Mesenchymal stem cell (in vitro differentiated cells and primary cell): ENCODE measurements at places on chromosomes 1 and 21.

- H3K27me3 ChIP-seq: no peaks in the 10 kb centered on the region
- H3K4me3 ChIP-seq: no peak overlapping the region
- H3K27ac ChIP-seq: no peak overlapping the region
- peaks cover 12% of the 10 kb centered on the region for H3K4me1 ChIP-seq
- peaks cover 30% of the 10 kb centered on the region for H3K36me3 ChIP-seq
- no peak for DNase-seq
Observed at GRCh38 chr1:203662360-203662759, 35.7 kb downstream of the ATP2B4 start.

DNA sequence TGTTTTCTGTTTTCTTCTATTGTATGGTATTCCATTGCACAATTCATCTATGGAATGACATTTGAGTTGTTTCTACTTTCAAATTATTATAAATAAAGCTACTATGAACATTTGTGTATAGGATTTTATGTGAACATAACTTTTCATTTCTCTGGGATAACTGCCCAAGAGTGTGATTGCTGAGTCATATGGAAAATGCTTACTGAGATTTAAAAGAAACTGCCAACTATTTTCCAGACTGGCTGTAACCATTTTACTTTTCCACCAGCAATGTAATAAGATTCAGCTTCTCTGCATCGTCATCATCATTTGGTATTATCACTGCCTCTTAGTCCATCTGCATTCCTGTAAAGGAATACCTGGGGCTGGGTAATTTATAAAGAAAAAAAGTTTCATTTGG, 779.6 kb upstream of the PRMT6 start:
- H3K4me3 ChIP-seq: no peak overlapping the region
- DNase-seq: no peak
- no peaks in the 10 kb centered on the region for H3K27me3 ChIP-seq
- H3K4me1 ChIP-seq: no peaks in the 10 kb centered on the region

DNA sequence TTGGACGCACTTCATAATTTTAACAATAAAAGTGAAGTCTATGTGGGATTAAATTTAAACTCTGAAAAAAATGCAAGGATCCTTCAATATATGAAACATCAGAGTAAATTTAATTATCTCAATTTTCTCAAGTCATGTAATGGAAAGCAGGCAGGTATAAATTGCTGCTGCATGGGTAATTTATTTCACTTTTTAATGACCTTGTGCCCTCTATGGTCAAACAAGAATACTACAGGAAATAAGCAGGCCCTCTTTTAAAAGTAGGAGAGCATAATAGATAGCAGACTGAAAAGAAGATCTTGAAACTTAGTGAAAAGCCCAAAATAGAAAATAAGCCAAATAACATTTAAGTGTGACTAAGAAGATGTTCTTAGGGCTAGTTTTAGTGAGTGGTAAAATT, 22.9 kb downstream of the BCAS2 start:
- no peaks in the 10 kb centered on the region for H3K36me3 ChIP-seq
- H3K4me1 ChIP-seq: no peaks in the 10 kb centered on the region
- peak; percentile 4 for DNase-seq
- H3K4me3 ChIP-seq: no peak overlapping the region
- no peaks in the 10 kb centered on the region for H3K27me3 ChIP-seq
- H3K27ac ChIP-seq: no peak overlapping the region

GRCh38 chr1:39415553-39415952, 75.9 kb upstream of the BMP8A start:
- H3K4me1 ChIP-seq: peaks cover 10% of the 10 kb centered on the region
- no peaks in the 10 kb centered on the region for H3K27me3 ChIP-seq
- peak overlapping the region; percentile 6 for H3K27ac ChIP-seq
- H3K36me3 ChIP-seq: peaks cover 15% of the 10 kb centered on the region
- no peak for DNase-seq
- H3K4me3 ChIP-seq: no peak overlapping the region

DNA sequence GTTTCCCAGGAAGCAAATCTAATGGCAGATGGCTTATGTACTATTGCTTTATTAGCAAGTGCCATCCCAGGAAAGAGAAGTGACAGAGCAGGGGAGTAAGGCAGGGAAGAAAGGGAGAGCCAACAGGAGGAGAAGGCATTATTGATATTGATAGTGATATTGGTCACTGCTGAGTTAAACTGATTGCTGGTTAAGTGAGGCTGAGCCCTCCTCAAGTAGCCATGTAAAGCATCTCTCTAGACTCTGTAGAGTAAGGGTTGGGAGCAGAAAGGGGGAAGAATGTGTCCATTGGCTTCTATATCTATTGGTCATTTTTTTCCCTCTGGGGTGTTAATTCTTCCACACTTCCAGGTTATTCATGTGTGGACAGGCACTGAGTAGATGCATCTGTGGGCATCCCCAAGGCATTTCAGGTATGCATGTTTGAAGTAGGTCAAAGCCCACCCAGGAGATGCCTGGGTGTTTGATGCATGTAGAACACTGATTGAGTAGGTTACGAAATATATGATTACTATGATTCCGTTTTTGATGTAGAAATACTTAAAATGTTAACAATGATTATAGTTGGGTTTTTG, 290.5 kb upstream of the DPYD start:
- no peaks in the 10 kb centered on the region for H3K36me3 ChIP-seq
- no peak overlapping the region for H3K4me3 ChIP-seq
- H3K27me3 ChIP-seq: no peaks in the 10 kb centered on the region
- H3K4me1 ChIP-seq: no peaks in the 10 kb centered on the region
- DNase-seq: no peak
- peak overlapping the region; percentile 75 for H3K27ac ChIP-seq

DNA sequence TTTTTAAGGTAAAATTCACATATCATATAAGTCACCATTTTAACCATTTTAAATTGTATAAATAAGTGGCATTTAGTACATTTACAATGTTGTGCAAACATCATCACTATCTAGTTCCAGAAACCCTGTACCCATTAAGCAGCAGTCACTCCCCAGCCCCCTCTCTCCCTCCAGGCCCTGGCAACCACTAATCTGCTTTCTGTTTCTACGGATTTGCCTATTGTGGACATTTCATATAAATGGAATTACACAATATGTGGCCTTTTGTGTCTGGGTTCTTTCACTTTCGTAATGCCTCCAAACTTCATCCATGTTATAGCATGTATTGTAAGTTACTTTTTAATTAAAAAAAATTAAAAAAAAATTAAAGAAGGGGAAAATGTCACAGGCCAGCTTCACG, 58.0 kb upstream of the RAB3GAP2 start:
- peak; percentile 55 for DNase-seq
- no peak overlapping the region for H3K27ac ChIP-seq
- H3K4me1 ChIP-seq: peaks cover 6% of the 10 kb centered on the region
- no peaks in the 10 kb centered on the region for H3K27me3 ChIP-seq

GRCh38 chr1:60847391-60847790, 235.0 kb upstream of the NFIA start:
- no peak overlapping the region for H3K27ac ChIP-seq
- H3K27me3 ChIP-seq: no peaks in the 10 kb centered on the region
- no peak overlapping the region for H3K4me3 ChIP-seq
- no peak for DNase-seq
- no peaks in the 10 kb centered on the region for H3K4me1 ChIP-seq
- no peaks in the 10 kb centered on the region for H3K36me3 ChIP-seq

DNA sequence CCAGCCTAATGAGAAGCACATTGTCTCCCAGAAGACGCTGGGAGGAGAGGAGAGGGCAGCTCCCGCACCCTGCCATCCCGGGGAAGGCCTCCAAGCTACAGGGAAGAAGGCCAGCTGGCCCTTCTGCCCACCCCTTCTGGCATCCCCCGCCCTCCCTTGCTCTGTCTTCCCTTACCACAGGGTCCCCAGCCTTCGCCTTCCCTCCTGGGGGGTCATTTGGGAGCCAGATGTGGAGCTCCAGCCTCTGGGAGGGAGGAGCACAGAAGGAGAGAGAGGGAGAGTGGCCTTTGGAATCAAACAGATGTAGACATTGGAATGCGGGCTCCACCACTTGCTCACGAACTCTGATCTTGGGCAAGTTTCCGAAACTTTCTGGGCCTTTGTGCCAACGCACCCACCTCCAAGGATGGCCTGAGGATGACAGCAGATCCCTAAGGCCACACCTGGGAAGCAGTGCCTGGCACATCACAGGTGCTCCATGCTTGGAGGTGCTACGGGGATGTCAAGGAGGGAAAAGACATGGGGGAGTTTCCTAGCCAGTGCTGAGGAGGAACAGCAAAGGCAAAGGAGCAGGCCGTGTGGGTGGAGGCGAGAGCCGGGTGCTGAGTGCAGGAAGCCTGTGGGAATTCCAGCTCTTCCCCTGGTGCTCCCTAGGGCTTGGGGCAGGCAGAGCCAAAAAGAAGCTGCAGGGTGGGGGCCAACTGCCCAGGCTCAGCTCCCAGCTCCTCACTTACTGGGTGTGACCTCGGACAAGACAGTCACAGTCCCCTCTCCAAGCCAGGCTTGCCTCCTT, 23.1 kb upstream of the RSPO1 start:
- peaks cover 43% of the 10 kb centered on the region for H3K27me3 ChIP-seq
- no peak overlapping the region for H3K27ac ChIP-seq
- no peaks in the 10 kb centered on the region for H3K36me3 ChIP-seq

- no peaks in the 10 kb centered on the region for H3K27me3 ChIP-seq
- peaks cover 5% of the 10 kb centered on the region for H3K36me3 ChIP-seq
- DNase-seq: no peak
- no peaks in the 10 kb centered on the region for H3K4me1 ChIP-seq
- no peak overlapping the region for H3K27ac ChIP-seq
Observed at GRCh38 chr1:169236880-169237279, 130.4 kb downstream of the ATP1B1 start.

DNA sequence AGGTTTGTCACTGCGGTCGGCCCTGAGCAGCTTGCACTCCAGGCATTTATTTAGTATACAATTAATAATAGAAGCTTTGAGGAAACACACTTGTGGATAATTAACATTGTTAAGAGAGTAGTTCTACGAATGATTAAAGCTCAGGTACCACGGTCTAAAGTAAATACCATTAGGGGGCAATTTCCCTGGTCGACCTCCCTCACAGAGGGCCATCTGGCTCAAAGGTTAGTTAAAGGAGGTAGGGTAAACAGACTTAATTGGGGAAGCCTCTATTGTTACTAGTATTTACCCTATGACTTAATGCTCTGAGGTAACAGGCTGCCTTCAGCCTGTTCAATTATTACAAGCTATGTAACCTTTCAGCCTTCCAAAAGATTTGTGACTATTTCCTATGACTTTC, 122.3 kb upstream of the SLC44A3 start:
- H3K4me1 ChIP-seq: peaks cover 6% of the 10 kb centered on the region
- H3K27ac ChIP-seq: peak overlapping the region; percentile 60
- no peak overlapping the region for H3K4me3 ChIP-seq
- H3K27me3 ChIP-seq: no peaks in the 10 kb centered on the region
- H3K36me3 ChIP-seq: no peaks in the 10 kb centered on the region

DNA sequence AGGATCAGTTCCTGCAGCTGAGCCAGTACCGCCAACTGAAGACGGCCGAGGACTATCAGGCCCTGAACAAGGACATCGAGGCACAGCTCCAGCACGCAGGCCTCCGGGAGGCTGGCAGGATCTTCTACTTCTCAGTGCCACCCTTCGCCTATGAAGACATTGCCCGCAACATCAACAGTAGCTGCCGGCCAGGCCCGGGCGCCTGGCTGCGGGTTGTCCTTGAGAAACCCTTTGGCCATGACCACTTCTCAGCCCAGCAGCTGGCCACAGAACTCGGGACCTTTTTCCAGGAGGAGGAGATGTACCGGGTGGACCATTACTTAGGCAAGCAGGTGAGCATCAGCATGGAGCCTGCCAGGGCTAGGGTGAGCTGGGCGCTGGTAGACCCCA, 10.7 kb downstream of the H6PD start:
- H3K27ac ChIP-seq: no peak overlapping the region
- H3K4me3 ChIP-seq: no peak overlapping the region
- H3K4me1 ChIP-seq: peaks cover 17% of the 10 kb centered on the region
- DNase-seq: no peak
- H3K36me3 ChIP-seq: peaks cover 37% of the 10 kb centered on the region
- H3K27me3 ChIP-seq: no peaks in the 10 kb centered on the region

GRCh38 chr1:66275601-66276023, 258.3 kb upstream of the SGIP1 start:
- no peaks in the 10 kb centered on the region for H3K27me3 ChIP-seq
- no peak overlapping the region for H3K4me3 ChIP-seq
- H3K4me1 ChIP-seq: peaks cover 4% of the 10 kb centered on the region

DNA sequence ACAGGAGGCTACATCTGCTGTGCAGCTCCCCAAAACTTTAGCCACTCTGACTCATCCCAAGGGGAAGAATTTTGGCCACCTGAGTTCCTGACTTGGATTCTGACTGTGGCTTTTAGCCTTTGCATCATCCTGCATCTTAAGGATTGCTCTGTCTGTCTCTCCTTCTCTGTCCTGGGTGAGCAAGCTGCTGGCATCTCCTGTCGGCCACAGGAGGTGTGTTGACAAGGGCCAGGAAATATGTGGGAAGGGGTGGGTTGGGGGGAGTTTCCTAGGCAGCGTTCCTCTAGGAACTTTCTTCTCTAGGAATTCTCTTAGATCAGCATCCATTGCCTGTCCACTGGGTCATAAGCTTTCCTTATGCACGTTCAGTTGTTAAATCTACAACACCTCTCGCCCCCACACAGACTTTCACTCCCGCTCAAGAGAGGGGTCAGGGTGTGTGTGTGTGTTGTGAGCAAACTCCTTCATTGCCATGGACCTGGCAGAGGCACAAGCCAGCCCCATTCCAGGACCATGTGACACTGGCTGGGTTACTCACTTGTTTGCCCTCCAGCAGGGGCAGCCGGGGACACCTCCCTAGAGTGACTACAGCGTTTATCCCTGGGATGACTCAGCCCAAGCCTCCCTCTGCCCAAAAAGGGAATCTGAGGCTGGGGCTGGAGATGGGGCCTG, 145.0 kb upstream of the DUSP10 start:
- peaks cover 7% of the 10 kb centered on the region for H3K4me1 ChIP-seq
- no peaks in the 10 kb centered on the region for H3K36me3 ChIP-seq
- H3K27ac ChIP-seq: no peak overlapping the region
- H3K27me3 ChIP-seq: no peaks in the 10 kb centered on the region

DNA sequence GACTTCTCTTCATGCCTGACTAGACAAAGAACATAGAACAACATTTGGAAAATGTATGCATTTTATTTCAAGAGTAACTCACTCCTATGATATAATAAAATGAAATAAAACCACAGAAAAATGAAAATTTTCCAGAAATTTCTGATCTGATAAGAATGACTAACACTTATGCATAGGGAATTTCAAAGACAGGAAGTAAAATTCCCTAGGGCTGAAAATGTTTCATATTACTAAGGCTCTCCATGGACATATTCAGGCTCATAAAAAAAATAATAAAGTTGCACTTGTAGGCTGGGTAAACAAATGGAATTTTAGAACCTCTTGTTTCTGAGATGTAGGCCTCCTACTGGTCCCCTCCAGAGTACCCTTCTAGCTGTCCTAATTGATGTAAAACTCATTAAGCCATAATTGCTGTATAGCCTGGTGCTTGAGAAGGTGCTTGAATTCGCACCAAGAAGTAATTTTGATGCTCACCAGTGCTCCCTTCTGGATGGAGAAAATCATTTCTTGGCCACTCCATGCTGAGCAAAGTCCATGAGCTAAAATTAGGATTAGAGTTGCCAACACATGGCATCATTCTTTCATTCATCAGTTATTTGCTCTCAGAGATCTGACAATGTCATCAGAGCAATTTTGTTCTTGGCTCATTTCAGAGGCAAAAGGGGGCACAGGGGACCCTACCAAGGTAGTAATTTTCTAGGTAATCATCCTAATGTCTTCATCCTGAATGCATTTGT, 641.0 kb upstream of the CAMK1G start:
- H3K4me3 ChIP-seq: no peak overlapping the region
- H3K27me3 ChIP-seq: no peaks in the 10 kb centered on the region
- no peaks in the 10 kb centered on the region for H3K4me1 ChIP-seq

GRCh38 chr1:171597203-171597602, 24.8 kb upstream of the MYOCOS start:
- peaks cover 2% of the 10 kb centered on the region for H3K4me1 ChIP-seq
- H3K4me3 ChIP-seq: no peak overlapping the region
- H3K27me3 ChIP-seq: no peaks in the 10 kb centered on the region

- no peak overlapping the region for H3K4me3 ChIP-seq
- H3K4me1 ChIP-seq: peaks cover 5% of the 10 kb centered on the region
- DNase-seq: no peak
- H3K27ac ChIP-seq: no peak overlapping the region
Observed at GRCh38 chr1:209634005-209634737, 18.1 kb downstream of the LAMB3 start.
